Skeletal muscle cell (primary cell): ENCODE measurements at places on chromosomes 2 and 18.

GRCh38 chr18:79493211-79493800 is 97.6 kb downstream of the NFATC1 start:
- no peak for DNase-seq

GRCh38 chr2:109378682-109379081 is 235.1 kb downstream of the SEPTIN10 start:
- no peak for DNase-seq

GRCh38 chr18:50866765-50867164 is 12.2 kb upstream of the ME2 start:
- no peak for DNase-seq

DNA sequence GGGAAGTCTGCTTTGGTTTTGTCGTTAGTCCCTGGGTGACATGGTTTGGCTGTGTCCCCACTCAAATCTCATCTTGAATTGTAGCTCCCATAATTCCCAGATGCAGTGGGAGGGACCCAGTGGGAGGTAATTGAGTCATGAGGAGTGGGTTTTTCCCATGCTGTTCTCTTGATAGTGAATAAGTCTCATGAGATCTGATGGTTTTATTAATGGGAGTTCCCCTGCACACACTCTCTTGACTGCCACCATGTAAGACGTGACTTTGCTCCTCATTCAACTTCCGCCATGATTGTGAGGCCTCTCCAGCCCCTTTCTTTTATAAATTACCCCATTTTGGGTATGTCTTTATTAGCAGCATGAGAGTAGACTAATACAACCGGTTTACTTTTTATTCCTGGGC is 405.8 kb upstream of the ID2 start:
- no peak for DNase-seq
